ENCODE measurements at places on chromosomes 7 and 10.

- no peak for DNase-seq
Measured at GRCh38 chr7:124575176-124575575, 190.4 kb downstream of the GPR37 start.

DNA sequence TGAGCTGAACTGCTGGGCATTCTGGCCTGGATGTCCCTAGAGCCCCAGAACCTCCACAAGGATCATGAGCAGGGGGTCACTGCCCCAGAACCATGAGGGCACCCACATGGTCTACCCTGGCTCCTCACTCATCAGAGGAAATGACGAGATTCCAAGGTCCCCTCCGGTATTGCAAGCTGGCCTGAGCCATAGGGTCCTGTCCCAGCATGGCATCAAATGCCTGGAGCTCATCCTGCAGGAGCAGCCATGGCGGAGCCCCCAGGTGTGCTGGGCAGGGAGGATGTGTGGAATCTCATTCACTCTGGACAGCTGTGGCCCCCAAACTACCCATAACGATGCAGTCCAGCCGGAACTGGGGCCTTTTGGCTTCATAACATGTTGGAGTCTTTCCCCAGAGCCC is 66.6 kb upstream of the ANTXRL start:
- no peak for DNase-seq

DNA sequence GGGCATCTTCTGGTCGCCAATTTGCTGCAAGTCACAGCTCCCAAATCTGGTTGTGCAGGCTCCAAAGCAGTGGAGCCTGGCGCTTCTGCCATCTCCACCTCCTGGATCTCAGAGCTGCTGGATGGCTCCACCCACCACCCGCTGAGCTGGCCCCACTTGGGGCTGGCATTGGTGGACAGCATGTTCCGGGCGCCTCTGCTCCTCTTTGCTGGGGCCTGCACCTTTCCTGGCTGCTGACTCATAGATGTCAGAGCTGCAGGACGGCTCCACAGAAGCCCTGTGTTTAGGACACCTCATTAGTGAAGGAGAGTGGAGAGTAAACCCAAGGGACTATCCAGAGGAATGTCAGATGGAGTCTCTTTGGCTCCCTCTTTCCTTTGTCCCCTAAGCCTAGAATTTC is 27.4 kb downstream of the MAPK8 start:
- DNase-seq, result no peak

GRCh38 chr7:149253665-149254064 is 8.3 kb upstream of the ZNF783 start:
- DNase-seq, result no peak

DNA sequence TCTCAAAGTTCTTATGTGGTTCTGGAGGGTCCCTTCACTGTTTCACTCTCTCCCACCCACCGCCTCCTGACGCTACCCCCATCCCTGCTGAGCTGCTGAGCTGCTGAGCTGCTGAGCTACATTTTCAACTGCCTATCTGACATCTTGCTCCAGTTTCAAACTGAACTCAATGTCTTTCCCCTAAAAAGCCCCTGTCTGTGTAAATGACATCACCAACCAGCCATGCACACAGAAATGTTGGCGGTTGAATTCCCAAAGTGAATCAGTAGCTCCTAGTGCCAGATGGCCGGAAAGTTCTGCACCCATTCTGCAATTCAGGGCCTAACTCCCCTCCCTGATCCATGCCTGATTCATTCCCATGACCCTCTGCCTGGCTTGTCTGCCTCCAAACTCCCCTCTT is 71.2 kb downstream of the WNT2 start:
- DNase-seq, result no peak

DNA sequence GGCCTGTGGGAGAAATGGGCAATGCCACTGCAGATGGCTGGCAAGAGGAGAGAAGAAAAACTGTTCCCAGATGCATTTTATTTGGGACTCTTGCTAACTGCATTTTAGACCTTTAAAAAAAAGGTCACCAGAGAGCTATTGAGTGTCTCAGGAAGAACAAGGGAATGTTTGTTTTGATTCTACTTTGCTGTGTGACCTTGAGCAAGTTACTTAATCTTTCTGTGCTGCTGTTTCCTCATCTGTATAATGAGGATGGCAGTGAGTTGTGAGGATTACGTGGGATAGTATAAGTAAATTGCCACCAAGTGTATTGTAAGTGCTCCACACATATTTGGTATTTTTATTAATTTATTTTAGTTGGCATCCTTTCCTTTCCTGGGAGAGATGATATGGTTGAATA is 142.0 kb upstream of the AGK start:
- DNase-seq, result no peak

GRCh38 chr7:137933270-137934017 is 68.4 kb downstream of the CREB3L2 start:
- DNase-seq, result no peak

DNA sequence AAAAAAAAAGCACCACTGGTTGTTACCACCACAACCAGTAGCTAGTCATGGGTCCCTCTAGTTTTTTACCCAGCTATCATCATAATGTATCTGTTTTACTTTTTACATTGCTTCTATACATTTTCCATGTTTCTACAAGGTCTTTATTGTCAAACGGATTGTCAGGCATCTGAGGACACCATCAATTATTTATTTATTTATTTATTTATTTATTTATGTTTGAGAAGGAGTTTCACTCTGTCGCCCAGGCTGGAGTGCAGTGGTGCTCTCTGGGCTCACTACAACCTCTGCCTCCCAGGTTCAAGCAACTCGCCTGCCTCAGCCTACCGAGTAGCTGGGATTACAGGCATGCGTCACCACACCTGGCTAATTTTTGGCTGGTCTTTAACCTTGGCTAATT is 29.0 kb upstream of the HNRNPH3 start:
- no peak for DNase-seq

- no peak for DNase-seq
Measured at GRCh38 chr7:116787881-116788280, 74.5 kb upstream of the CAPZA2 start.

DNA sequence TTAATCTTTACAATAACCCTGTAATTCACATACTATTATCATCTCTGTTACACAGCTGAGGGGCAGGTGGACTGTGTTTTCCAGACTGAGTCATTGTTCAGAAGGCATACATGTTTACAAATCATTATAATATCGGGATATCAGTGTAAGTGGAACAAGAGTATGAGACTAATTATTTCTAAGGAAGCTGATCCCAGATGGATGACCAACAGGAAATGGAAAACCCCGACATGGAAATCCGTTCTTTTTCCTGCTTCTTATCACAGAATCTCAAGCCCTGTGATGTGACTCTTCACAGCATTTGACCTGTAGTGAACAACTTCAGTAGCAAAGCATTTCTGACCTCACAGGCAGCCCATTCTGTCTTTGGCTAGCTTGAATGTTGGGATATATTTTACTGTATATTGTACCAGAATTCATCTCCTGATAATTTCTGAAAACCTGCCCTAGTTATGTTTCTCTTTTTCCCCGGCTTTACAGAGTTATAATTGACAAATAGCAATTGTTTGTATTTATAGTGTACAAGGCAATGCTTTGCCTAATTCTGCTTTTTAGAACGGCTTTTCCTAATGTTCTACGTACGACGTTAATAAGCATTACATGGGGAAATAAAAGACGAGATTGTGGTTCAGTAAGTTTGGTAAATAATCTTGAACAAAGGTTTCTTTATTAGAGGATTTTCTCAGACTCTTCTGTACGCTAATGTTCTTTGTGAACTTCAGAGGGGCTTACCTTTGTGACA is 78.6 kb upstream of the SYPL1 start:
- DNase-seq, result no peak

GRCh38 chr10:95395947-95396449 is 105.2 kb upstream of the PDLIM1 start:
- DNase-seq, result no peak

DNA sequence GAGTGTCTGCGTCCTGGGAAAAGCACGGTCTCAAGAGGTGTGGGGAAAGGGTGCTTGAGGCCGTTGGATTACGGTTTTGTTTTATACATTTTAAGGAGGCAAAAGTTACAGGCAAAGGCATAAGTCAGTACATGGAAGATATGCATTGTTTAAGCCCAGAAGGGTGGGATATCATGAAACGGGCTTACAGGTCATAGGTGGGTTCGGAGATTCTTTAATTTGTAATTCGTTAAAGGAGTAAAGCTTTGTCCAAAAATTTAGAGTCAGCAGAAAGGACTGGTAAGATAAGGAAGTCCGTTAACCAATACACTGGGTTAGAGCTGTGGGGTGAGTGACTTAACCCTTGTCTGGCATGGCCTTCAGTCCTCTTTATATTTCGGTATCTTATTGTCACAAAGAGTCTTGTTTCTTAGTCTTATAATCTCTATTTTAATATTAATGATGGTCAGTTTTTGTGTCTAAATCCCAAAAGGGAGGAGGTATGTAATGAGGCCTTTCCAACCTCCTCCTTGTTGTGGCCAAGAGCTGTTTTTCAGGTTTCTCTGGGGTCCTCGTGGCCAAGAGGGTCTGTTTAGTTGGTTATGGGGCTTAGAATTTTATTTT is 12.7 kb downstream of the TSPAN14 start:
- DNase-seq, result no peak

- no peak for DNase-seq
Measured at GRCh38 chr10:69123306-69123746, 652 bp upstream of the VPS26A start.

DNA sequence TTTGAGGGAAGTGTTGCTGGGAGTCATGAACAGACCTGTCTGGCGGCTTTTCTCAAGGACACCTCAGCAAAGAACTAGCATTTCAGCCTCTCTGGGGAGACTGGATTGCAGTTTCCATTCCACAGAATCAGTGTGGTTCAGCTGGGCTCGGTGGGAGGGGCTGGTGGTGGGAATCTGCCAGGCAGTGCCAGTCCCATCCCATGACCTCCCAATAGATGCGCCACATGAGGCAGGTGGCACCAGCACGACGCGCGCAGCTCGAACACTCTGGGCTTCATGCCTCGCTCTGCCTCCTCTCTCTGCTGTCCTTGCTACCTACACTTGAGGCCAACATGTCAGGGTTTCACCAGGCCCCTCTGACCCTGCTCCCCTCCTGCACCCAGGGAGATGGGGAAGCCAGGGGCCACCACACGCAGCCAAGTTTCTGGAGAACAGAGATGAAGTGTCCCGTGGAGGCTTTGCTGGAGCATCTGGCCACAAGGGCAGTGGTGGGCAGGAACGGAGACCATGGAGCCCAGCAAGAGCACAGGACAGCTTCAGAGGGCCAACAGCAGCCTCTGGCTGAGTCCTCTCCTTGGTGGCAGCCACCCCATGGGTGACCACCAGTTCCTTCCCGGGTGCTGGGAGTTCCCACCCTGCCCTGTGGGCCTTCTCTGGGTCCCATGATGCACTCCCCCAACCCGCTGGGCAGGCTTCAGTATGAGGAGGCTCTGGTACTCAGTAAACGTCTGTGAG is 2.3 kb downstream of the NACAD start:
- DNase-seq, result no peak

DNA sequence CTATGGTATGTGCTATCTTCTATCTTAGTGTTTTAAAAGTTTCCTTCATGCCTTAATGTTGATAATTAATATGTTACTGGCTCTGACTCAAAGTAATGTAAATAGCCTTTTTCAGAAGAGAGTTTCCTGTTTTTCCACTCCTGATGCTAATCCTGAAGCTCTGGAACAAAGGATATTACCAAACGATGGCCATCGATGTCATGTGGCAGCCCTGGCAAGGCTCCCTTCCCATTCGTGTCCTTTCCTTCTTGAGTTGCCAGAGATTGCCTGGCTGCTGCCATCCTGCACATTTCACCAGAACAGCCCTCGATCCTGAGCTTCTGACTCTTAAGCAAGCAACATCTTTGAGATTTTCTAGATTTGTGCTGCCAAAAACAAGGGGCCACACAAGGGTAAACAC is 46.0 kb downstream of the RNF133 start:
- DNase-seq, result no peak

- DNase-seq, result no peak
Measured at GRCh38 chr10:99506416-99506815, 26.3 kb upstream of the NKX2-3 start.

- no peak for DNase-seq
Measured at GRCh38 chr7:43792471-43793150, 34.1 kb downstream of the BLVRA start.

DNA sequence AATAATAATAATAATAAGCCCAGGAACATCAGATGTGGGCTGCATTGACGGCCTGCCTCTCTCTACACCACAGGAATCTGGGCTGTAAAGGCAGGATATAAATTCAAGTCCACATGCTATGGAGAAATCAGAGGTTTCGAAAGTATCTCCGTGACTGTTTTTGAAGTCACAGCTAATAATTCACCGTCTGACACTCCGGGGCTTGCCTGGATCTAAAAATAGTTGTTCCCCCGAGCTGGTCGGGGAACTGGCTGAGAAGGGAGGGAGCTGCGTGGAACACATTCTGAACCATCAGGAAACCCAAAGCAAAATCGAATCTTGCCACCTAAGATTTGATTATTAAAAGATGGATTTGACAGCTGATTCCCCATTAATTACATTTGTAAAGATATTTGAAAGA is 35.4 kb downstream of the KLF6 start:
- DNase-seq, result no peak

GRCh38 chr7:117445206-117445605 is 17.9 kb upstream of the ASZ1 start:
- DNase-seq, result no peak

All from activated naive CD4-positive, alpha-beta T cell treated with anti-CD3 and anti-CD28 coated beads, Interleukin-2, amount 50 U/mL, for 72 hours (primary cell).